NCI-H510A (cell line): ENCODE measurements at places on chromosomes 5 and 9.

DNA sequence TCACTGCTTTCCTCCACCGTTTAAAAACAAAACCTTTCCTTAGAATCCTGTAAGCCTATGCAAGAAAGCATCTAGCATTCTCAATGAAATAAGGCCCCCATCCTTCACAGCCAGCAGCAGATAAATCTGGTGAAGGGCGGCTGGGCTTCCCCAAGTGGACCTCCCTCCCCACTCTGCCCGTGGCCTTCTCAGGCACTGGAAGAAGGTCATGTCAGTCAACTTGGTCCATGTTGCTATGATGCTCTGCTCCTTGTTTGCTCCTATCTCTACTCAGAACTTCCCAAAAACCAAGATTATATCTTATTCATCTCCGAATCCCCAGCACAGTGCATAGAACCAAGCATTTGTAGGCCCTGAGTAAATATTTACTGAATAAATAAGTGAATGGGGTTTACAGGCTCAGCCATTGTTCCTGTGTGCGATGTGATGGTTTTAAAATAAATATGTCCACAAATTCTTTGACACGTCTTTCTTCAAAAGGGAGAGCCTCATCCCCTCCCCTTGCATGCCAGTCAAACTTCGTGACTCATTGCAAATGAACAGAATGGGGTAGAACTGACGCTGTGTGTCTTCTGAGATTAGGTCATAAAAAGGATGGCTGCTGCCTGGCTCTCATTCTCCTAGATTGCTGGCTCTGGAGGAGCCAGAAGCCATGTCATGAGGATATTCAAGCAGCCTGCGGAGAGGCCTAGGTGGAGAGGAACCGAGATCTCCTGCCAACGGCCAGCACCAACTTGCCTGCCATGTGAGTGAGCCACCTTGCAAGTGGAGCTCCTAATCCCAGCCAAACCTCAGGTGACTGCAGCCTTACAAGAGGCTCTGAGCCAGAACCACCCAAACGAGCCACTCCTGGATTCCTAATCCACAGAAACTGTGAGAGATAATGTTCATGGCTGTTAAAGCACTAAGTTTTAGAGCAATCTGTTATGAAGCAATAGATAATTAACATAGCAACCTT is 70.5 kb downstream of the MED27 start:
- DNase-seq, result no peak

GRCh38 chr5:167049043-167049663 is 1242.3 kb upstream of the WWC1 start:
- no peak for DNase-seq

GRCh38 chr5:38706376-38706775 is 139.4 kb upstream of the OSMR start:
- no peak for DNase-seq

DNA sequence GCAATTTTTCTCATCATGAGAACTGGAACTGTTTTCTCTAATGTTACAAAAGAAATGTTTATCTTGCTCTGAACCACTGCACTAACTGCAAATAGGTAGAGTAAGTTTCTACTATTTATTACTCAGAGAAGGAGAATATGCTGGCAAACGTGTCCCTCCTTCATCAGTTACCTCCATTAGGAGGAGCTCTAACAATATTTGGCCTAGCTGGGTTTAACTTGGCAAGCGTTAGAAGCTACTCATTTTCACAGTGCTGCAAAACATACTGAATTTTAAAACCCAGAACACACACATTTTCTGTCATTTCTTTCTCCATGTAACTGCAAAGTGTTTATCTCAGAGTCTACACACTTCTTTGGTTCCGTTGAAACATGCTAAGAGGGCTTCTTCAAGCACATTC is 101.0 kb upstream of the GABRG2 start:
- no peak for DNase-seq

DNA sequence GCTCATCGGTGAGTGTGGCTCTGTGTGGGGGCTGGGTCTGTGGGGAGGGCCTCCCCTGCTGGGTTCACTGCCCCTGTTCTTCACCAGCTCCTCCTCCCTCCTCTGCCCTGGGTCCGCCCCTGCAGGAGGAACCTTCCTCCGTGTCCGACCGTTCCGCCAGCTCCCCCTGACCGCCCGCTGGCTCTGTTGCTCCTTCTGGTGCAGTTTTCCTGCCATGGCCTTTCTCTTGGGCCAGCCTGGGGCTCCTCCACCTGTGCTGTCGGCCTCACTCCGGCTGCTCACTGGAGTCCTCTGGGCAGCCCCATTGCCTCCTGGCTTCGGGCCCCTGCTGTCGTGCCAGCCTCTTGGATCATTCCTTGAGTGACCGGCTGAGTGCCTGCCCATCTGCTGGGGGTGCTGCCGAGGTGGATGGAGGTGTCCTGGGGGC is 12.3 kb downstream of the RNU6ATAC start:
- DNase-seq, result no peak

DNA sequence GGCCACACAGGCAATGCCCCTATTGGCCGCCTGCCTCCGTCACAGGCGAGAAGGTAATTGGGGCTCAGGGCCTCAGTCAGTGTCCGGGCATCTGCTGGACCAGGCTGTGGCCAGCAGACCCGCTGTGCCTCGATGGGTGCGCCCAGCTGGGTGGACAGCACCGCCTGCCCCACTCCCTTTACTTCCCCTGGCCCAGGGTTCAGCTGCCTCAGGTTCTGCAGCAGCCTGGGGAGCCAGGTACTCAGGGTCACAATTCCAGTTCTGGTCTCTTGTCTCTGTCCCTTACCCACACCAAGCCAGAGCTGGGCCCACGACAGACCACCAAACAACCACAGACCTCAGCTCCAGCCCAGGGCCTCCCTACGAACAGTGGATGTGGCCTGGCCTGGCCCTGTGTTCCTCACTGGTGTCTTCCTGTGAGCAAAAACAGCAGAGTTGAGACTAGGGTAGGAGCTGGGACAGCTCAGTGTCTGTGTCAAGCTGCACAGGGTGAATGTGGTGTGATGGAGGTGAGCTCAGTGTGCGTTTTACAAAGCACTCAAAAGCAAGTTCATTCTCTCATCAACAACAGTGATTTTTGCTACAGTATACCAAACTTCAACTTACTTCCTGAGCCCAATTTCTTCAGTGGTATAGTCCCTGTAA is 33.4 kb upstream of the SUSD3 start:
- no peak for DNase-seq

DNA sequence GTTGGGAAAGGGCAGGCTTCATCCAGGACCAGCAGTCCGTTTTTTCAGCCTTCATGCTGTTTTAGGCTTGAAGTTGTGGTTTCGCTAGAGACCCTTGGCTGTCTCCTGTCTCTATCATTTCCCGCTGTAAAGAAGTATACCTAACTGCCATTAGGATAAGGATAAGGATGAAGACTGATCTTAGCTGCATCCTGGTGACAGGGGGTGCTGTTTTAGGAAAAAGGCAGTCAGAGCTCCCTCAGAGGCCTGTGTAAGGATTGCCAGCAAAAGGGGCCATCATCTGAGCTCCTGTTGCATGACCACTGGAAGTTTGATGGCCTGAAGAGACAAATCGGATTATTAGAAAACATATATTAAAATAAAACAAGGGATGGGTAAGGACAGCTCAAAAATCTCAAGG is 64.8 kb upstream of the FGF10 start:
- DNase-seq, result no peak
